Small intestine (tissue), 16 donors: ENCODE measurements at places on chromosomes 13 and 19. TPM values are rescaled to one million over a fixed set of nuclear protein-coding genes. Genes with fewer than 3 reads are reported as not detected.

Gene DLL3
- 0.15 TPM for polyA plus RNA-seq

Gene PRSS57
- 0.95 TPM for polyA plus RNA-seq

Gene PGLYRP2
- polyA plus RNA-seq, result not detected

Gene PCDH20
- polyA plus RNA-seq, result 5.7 TPM

Gene PPP1R12C
- polyA plus RNA-seq, result 96.6 TPM

Gene C19orf38
- polyA plus RNA-seq, result 1.1 TPM

Gene ERCC1
- polyA plus RNA-seq, result 32.7 TPM

Gene LILRA1
- polyA plus RNA-seq, result 0.30 TPM

Gene ARHGAP35
- 13.8 TPM for polyA plus RNA-seq

- no peak overlapping the region for H3K4me3 ChIP-seq
- H3K36me3 ChIP-seq, result peaks cover 3% of the 10 kb centered on the region
- no peak overlapping the region for H3K27ac ChIP-seq
Observed at GRCh38 chr13:106523576-106523975, 11.9 kb downstream of the EFNB2 start.

GRCh38 chr19:44608391-44608821 is 5.0 kb upstream of the IGSF23 start:
- H3K27me3 ChIP-seq, result no peaks in the 10 kb centered on the region
- H3K27ac ChIP-seq, result peak overlapping the region; percentile 39
- H3K4me1 ChIP-seq, result peaks cover 71% of the 10 kb centered on the region
- DNase-seq, result peak; percentile 84
- H3K4me3 ChIP-seq, result no peak overlapping the region

DNA sequence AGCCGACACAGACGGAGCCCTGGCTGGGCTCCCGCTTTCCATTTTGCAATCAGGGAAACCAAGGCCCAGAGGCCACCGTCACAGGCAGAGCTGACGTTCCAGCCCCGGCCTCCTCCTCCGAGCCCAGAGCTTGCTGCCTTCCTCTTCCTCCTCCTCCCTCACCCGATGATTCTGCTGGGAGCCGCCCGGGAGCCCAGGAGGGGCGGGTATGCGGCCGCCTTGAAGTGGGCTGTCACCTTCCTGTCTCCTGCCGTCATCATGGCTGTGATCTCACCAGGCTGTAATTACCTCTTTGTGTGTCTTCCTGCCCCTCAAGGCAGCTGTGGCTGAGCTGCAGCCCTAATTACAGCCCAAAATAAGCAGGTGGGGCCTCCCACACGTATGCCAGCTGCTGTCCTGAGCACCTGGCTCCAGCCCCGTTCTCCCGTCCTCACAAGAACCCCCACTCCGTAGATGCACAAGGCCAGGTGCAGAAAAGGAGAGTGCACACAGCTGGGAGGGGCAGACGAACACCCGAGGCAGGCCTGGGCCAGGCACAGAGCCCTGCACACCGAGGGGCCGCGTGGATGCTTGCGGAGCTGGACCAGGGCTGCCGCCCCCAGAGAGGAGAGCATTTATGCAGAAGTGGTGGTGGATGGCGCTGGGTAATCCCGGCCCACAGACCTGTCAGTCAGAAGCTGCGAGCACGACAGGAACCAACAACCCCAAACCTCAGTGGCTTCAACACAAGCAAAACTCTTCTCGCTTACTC is 4.0 kb downstream of the TPGS1 start:
- DNase-seq, result peak; percentile 69
- peaks cover 5% of the 10 kb centered on the region for H3K4me1 ChIP-seq
- H3K27ac ChIP-seq, result peak overlapping the region; percentile 74
- H3K4me3 ChIP-seq, result no peak overlapping the region
- H3K27me3 ChIP-seq, result no peaks in the 10 kb centered on the region

DNA sequence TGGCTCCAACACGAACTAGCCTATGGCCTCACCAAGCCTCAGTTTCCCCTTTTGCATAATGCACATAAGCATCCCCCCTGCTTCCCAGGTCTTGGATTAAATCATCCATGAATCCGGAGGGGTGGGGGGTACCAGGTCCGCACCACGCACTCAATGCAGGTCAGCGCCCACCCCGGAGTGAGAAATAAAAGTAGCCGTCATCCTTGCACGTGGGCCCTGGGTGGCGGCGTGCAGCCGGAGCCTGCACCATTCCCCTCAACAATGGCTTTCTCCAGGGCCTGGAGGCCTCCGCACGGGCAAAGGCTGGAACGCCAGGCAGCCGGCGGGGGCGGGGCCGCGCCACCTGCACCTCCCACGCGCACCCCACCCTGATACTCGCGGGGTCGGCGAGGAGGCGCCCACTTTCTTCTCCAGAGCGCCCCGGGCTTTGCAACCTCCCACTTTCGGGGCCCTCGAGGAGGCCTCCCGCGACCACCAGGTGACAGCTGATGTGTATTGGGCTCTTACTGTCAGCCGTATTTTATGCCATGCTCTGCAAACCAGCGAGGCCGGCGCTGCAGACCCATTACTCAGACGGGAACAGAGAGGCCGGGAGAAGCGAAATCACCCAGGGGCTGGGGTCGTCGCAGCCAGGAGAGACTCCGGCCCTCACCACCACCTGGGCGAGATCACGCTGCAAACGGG is 767 bp upstream of the GADD45B start:
- peak overlapping the region; percentile 85 for H3K27ac ChIP-seq
- peaks cover 40% of the 10 kb centered on the region for H3K4me1 ChIP-seq
- H3K36me3 ChIP-seq, result no peaks in the 10 kb centered on the region

DNA sequence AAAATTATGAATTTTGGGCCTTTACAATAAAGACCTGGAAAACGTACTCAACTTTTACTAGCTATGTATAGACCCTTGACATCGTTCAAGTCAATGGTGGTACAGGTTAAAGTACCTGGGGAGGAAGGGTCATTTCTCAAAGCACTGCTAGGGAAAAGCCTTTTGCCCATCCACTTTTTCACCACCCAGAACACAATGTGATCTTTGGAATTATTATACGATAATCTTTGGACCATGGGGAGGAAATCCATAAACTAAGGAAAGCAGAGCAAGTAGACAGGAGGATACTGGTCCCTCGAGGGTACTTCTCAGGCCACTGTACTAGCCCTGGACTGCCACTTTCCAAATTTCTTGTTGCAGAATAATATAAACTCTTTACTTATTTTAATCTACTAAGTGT is 39.5 kb downstream of the UBL3 start:
- no peaks in the 10 kb centered on the region for H3K27me3 ChIP-seq
- H3K36me3 ChIP-seq, result no peaks in the 10 kb centered on the region
- H3K4me3 ChIP-seq, result no peak overlapping the region
- peaks cover 13% of the 10 kb centered on the region for H3K4me1 ChIP-seq

DNA sequence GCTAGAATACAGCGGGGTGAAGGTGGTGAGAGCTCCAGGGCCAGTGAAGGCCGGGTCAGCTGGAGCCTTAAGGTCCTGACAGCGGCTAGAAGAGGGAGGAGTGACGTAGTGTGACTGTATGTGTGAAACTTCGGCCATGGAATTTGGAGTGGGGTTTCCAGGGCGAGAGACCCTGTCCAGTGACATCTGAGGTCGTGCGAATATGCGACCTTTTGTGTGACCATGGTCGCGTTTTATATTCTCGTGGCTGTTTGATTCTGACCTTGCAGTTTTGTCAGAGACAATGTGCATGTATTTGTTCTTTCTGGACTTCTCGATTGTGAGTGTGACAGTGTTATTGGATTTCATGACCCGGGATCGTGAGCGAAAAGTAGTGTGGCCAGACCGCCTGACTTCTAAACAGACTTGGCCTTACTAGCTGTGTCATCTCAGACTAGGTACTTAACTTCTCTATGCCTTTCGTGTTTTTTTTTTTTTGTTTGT is 405 bp upstream of the ZNF569 start:
- DNase-seq, result no peak
- H3K27me3 ChIP-seq, result no peaks in the 10 kb centered on the region
- no peaks in the 10 kb centered on the region for H3K36me3 ChIP-seq
- H3K4me3 ChIP-seq, result peak overlapping the region; percentile 96
- peaks cover 1% of the 10 kb centered on the region for H3K4me1 ChIP-seq
